ENCODE measurements at places on chromosomes 4 and X.

GRCh38 chrX:72009731-72010130 is 99.1 kb downstream of the NHSL2 start:
- DNase-seq: no peak

GRCh38 chr4:137647375-137647774 is 115.1 kb upstream of the PCDH18 start:
- no peak for DNase-seq

- DNase-seq: no peak
These were observed 213.4 kb downstream of the TMA16 start for GRCh38 chr4:163707873-163708272.

- DNase-seq: no peak
These were observed 6.2 kb upstream of the MOB1B start for GRCh38 chr4:70895811-70896491.

GRCh38 chrX:53440621-53441517 is 6.7 kb upstream of the HSD17B10 start:
- peak; percentile 8 for DNase-seq

GRCh38 chr4:189124149-189124758 is 816.4 kb upstream of the FRG1 start:
- DNase-seq: no peak

DNA sequence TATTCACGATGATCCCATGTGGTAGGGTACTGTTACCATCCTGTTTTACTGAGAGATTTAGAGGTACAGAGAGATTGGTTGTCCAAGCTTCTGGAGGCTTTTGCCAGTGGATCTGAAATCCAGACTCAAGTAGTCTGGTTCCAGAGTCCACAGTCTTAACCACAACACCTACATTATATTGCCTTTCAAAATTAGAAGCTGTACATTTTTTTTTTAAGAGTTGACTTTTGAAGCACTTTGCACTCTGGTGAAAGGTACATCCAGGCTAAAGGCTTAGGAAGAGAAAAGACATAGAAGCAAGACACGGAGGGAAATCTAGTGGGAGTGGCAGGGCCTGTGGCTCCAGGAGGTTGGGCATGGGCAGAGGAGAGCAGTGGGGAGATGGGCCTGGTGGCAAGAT is 122.1 kb downstream of the AFF1 start:
- no peak for DNase-seq

DNA sequence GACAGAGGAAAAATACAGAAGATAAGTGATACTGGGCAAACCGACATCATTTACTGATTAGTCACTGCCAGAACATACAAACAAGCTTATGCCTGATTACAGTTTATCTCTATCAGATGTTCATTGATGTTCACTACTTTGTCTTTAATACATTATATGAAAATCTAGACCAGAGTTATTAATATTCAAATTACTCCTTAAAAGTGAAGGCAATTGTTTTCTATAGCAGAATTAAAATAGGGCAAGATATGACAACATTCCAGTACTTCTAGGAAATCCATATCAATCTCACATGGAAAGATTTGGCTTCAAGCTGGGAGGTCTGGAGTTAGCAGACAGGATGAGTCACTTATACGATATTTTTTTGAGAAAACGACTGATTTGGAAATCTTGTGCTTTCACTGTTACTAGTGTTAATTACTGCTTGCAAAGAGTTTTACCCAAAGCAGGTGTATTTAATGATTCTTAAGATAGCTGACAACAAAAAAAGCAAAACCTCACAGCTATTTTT is 31.8 kb downstream of the HPGD start:
- no peak for DNase-seq

DNA sequence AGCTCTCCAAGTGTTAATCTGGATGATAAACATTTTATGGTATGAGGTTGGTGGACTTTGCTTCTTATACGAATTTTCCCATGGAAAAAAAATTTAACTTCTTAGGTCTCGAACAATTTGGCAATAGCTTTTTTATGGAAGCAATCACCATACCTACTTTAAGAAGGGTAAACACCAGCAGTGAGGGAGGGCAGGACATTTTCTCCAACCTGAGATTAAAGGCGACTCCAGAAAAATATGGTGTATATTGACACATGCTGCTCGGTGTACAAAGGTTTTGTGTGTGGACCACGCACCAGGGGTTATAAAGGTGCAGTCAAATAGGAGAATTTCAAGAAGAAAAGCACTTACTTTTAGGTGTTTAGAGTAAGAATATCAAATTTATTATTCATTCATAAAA is 34.2 kb upstream of the SULT1E1 start:
- peak; percentile 29 for DNase-seq

DNA sequence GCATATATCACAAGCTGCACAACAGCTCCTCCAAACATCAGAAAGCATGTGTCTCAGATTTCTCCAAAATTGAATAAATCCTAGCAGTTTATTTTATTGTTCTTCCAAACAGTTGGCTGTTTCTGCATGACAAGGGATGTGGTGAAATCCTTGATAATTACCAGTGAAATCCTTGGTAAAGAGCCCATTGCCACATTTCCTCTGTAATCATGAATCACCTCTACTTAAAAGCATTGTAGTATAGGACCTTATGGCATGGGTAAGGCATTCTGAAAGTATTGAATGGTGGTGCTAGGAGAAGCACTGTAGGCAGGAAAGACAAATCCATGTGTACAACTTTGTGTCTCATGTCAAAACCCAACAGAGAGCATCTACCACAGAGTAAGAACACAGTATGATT is 135.8 kb upstream of the NDST3 start:
- DNase-seq: no peak

GRCh38 chr4:165537028-165537648 is 158.3 kb downstream of the CPE start:
- no peak for DNase-seq

DNA sequence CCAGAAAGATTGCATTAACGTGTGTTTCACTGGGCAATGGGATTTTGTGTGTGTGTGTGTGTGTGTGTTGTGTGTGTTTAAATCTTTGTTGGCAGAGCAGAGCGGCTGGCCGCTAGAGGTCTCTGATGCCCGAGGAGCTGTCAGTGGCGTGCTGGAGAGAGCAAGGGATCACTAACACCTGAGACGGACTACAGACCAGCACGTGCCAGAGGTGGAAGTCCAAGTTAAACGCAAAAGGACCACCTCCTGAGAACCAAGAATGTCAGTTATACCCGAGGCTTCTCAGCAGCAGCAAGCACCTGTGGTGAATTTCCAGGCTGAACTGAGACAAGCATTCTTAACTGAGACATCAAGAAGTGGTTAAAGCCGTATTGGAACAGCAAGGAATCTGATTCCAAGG is 9.0 kb upstream of the SLC25A14 start:
- peak; percentile 78 for DNase-seq

DNA sequence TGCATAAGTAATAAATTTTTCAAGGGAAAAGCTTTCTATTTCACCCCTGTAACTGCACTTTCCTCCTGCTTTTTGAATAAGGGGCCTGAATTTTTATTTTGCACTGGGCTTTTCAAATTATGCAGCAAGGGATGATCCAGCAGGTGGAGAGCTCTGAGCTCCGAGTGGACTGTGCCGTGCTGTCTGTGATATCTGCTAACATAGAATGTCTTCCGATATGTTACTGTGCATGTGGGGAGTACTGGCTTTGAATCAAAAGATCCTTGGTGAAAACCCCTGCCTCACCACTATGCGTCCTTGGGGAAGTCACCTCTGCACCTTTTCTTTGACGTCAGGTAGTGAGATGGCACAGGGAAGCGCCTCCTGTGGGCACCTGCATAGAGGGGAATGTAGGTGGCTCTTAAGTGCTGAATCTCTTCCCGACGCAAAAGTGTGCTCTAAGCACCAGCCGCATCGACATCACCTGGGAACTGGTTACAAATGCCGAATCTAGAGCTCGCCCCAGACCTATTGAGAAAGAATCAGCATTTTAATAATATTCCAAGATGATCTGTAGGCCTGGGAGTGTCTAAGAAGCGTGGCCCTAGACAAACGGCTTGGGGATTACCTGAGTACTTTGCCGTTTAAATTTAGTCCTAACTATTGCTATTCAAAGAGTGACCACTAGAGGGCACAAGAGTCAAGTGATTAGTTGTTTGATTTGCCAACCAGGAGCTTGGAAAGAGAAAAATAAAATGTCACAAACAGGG is 19.2 kb upstream of the WFS1 start:
- peak; percentile 69 for DNase-seq

DNA sequence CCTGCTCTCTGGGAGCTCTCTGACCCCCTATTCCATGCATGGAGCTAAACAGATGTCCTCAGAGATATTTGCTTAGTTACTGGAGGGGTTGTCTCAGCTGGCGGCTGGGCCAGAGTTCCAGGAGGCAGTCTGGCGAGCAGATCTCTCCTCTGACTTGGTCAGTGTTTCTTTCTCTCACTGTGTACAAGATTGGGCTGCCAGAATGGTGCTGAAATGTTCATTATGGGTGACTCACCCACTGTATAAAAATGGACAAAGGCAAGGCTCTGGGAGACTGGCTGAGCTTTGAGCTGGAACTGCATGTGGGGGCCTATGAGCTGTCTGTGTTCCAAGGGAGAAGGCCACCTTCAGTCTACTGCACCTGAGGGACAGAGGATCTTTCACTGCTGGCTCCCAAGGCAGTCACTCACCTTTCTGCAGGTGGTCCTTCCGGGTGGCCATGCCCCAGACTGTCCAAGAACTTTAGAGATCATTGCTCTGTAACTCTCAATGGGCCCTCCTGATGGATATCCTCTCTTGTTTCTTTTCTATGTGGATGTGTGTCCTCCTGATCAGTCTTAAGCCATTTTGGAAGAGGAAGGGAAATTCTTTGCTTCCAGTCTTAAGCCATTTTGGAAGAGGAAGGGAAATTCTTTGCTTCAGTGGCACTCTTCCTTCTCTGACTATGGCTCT is 88.2 kb downstream of the CFAP299 start:
- DNase-seq: no peak

GRCh38 chr4:170589597-170590191 is 499.9 kb upstream of the AADAT start:
- DNase-seq: no peak

GRCh38 chrX:131854581-131854980 is 168.5 kb upstream of the STK26 start:
- DNase-seq: no peak

DNA sequence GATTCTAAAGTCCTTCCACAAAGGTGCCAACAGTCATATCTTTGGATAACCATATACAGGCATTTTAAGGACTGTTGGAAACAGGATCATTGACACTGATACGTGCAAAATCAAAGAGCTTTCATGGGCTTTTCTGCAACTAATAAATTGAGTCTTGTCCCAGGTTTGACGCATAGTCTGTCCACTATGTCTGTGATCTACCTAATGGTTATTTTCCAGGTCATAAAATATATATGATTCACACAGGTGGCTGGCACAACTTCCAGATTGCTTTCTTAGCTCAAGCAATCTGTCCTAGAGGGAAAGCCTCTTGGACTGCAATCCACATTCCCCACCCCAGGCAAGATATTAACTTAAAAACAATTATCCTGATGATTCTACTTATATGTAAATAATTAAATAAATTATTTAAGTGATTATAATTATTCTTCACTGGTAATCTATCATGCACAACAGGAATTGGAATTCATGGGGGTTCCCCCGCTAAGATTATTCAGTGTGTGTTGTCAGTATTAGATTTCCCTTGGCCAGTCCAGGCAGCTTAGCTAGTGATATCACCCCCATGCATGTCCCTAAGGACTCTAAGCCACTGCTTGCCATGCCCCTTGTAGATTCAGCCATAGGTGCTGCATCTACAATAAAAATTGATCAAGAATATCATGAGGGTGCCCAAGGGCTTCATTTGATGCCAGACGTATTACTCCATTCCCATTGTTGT is 97.8 kb downstream of the TLL1 start:
- DNase-seq: no peak

DNA sequence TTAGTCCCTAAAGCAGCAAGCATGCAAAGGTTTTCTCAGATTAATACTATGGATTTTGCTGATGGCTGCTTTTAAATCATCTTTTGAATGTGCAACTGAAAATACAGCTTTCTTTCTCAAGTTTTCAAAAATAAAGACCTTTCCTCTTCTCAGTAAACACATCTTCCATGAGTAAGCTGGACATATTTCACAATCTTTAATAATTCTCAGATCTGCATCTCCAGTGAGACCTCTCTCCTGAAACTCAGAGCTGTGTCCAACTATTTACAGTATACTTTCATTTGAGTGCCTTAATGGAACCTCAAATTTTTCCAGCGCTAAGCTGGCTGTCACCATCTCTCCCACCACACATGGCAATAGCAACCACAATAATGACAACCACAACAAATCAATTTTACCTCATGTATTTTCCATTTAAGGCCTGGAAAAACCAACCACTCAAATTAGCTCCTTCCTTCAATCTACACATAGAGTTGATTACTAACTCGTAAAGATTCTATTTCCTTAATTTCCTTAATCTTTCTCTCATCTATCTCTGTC is 192.4 kb upstream of the RPL34 start:
- DNase-seq: no peak

- no peak for DNase-seq
These were observed 70.5 kb downstream of the HADH start for GRCh38 chr4:108060164-108060563.

DNA sequence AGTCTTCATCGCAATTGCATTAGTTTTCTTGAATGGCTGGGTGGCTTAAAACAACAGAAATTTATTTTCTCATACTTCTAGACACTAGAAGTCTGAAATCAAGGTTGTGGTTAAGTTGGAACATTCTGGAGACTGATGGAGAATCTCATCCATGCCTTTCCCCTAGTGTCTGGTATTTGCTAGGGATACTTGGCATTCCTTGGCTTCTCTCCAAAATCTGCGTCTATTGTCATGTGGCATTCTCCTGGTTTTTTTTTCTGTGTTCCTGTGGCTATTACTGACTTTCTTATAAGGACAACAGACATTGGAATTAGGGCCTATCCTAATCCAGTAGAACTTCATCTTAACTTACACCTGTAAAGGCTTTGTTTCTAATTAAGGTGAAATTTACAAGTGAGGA is 272.8 kb upstream of the EPHA5 start:
- DNase-seq: peak; percentile 9

DNA sequence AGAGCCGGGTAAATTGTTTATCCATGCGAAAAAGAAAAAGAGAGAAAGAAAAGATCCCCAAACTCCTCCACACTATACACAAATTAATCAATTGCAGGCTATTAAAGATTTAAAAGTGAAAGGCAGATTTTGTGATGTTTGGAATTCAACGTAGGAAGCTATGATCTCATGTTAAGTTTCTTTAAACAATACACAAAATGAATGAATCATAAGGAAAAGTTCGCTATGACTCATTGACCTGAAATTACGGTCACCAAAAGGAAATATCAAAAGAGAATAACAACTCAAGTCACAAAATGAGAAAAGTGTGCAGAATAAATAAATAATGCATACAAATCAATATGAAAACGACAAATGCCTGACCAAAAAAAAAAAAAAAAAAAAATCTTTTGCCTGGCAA is 28.6 kb downstream of the CLNK start:
- DNase-seq: no peak

GRCh38 chrX:30643313-30643821 is 9.9 kb upstream of the GK start:
- DNase-seq: no peak

DNA sequence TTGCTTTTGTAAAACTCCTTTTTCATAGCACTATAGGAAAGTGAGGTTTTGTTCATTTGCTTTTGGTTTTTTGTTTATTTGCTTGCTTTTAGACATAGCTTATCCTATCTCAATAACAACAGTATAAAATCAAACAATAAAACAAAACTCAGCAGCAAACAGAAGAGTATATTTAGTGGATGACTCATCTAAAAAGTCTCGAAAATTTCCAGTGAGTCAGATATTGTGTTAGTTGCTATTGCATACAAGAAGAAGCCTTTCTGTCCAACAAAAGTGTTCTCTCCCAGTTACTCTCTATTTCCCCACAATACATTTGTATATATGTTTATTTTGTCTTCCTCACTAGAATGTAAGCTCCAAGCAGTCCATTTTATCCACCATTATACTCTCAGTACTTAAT is 36.0 kb upstream of the NPNT start:
- DNase-seq: no peak

Measured in Caco-2 (cell line).